ENCODE measurements at places on chromosomes 12 and 14.

- DNase-seq: no peak
Measured at GRCh38 chr14:37583358-37584210, 11.5 kb downstream of the FOXA1 start.

DNA sequence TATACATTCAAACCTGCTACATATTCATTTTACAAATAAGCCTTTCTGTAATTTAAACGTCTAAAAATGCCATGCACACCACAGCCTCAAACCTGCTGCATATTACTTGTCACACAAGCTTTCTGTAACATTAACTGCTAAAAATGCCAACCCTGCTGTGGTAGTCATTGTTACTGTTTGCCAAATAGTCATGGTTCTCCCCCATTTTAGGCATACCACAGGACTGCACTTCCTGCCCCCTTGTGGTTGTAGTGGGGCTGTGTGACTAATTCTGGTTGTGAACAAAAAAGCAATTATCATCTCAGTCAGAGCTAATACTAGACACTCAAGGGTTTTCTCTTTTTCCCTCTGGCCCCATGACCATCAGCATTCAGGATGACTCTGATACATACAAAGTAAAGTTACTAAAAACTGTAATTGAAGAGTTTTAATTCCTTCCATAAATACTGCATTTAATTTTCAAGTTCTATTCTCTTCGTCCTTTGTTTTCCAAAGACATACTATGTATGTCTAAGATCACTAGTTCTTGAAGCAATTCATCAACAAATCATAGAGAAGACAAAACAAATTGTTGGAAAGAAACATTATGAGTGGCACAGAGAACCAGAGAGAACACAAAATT, 5.7 kb upstream of the SLC35F4 start:
- no peak for DNase-seq

DNA sequence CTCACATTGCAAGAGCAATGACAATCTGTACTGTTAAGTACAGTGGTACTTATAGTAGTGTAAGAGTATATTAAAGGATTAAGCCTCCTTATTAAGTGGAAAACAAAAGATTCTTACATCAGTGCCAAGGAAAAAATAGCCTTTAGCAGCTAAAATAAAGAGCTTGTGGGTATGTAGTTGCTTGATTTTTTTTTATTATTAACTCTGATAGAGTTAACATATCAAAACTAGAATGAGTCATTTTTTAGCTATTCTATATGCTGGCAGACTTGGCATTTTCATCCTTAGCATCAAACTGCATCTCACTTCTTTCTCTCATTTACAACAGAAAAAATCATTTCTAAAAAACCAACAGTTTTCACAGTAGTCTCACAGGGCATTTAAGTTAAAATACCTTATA, 86.5 kb downstream of the ATP2B1 start:
- DNase-seq: no peak

DNA sequence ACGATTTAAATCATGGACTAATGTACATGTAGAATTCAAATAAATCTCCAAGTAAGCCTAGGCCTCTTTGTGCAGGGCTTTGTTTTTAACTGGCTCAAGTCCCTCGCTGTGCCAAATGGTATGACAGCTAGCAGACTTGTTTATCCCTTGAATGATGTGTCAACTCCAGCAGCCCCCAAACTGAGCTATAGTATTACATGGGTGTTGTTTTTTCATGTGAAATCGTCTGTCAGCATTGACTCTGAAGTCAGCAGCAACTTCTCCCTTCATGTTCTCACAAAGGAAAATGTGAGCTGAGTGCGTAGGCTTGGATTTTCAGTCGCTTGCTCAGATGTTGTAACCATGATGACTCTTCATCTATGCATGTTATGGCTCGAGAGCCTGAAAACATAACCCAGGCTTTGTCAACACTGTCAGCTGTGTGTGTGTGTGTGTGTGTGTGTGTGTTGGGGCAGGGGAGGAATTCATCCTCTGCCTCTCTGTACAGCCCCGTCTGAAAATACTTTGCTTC, 73.3 kb downstream of the PTHLH start:
- no peak for DNase-seq

GRCh38 chr14:103527408-103528145, 1.4 kb upstream of the TRMT61A start:
- no peak for DNase-seq

DNA sequence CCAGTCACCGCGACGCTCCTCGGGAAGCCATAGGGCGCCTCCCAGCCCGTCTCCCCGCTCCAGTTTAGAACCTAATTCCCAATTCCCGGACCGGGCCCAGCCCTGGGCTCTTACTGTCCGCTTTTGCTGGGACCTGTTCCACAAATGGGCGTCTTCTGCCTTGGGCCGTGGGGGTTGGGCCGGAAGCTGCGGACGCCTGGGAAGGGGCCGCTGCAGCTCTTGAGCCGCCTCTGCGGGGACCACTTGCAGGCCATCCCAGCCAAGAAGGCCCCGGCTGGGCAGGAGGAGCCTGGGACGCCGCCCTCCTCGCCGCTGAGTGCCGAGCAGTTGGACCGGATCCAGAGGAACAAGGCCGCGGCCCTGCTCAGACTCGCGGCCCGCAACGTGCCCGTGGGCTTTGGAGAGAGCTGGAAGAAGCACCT, 797 bp downstream of the UNG start:
- no peak for DNase-seq

GRCh38 chr12:31778687-31779086, 49.9 kb upstream of the AMN1 start:
- DNase-seq: no peak

DNA sequence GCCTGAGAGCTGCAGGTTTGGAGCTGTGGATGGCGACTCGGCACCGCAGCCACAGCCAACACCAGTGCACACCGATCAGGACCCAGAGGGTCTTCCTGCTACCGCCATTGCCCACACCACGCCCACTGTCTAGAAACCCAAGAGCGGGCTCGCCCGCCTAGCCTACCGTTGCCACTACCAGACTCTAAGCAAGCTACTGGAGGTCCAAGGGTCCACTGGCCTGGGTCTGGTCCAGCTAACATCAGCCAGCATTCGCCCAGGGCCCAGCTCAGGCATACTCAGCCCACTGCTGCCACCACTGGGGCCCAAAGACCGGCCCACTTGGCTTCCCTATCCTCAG, 30.5 kb upstream of the MON2 start:
- DNase-seq: no peak

- no peak for DNase-seq
Measured at GRCh38 chr12:50597200-50598195, 92.7 kb downstream of the DIP2B start.

- no peak for DNase-seq
Measured at GRCh38 chr14:31828946-31829868, 247.9 kb upstream of the ARHGAP5 start.

DNA sequence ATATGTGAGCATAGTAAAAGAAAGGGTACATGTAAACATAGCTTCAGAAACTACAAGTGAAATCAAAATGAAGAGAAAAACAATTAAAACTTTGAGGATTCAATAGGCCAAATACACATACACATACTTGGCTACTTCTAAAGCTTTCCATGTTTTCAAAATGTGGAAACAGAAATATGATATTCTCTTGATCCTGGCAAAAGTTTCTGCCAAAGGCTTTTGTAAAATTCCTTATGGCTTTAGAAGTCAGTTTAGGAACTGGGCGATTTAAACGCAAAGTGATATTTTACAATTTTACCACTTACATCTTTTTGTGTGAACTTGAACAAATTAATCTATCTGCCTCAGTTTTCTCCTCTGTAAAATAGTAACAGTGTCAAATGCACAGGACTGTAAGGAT, 756.4 kb downstream of the C12orf50 start:
- no peak for DNase-seq

- no peak for DNase-seq
Measured at GRCh38 chr14:91113829-91114078, at the start of gene DGLUCY. TSS of gene DGLUCY (plus strand) at chr14:91114073. CDS start at chr14:91160295, 46,222 bp downstream.

GRCh38 chr12:104177663-104178501, 37.7 kb upstream of the TXNRD1 start:
- peak; percentile 67 for DNase-seq

DNA sequence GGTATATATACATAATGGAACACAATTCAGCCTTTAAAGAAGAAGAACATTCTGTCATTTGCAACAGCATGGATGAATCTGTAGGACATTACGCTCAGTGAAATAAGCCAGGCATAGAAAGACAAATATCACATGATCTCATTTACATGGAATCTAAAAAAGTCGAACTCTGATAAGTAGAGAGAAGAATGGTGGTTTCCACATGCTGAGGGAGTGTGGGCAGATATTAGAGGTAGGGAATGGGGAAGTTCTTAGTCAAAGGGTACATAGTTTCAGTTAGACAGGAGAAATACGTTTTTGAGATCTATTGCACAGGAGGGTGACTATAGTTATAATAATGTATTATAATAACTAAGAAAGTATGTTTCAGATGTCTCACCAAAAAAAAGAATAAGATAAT, 71.4 kb downstream of the ADAMTS20 start:
- DNase-seq: no peak

- no peak for DNase-seq
Measured at GRCh38 chr12:112839386-112839972, 47.9 kb downstream of the RPH3A start.

DNA sequence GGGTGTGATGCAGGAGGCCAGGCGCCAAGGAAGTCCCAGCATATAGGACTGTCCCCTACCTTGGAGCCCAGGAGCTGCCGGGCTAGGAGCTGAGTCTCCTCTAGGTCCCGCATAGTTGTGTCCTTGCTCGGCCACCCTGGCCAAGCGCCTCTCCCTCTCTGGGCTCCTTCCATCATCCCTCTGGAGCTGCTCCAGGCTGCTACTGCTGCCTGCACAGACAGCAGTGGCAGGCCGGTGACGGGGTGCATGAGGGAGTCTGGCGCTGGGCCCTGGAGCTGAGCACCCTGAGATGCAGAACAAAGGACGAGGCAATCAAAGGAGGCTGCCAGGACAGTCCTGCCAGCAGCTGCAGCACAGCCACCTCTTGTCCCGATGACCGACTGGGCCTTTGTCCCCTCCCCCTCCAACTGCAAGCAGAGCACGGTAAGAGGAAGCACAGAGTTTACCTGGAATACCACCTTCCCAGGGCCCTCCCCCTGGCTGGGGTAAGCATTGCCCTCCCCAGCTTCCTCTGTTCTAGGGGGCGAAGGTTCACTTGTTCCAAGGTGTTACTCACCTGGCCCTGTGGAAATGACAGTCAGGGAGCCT, 10.4 kb downstream of the DTX1 start:
- no peak for DNase-seq

DNA sequence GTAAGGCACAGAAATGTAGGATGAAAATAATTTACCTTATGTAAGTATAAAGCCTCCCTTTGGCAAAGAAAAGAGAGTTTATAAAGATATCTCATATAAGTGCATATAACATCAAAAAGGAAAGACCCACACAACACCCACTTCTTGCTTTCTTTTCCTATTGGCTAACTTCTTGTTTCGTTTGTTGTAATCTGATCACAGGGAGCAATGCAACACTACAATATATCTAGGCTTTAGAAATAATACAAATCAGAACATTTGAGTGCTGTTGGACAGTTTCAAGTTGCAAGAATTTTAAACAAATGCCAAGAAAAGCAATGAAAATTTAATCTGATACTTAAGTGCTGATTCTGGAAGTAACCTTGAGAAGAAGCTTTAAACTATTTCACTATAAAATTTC, 1.3 kb downstream of the FGD6 start:
- no peak for DNase-seq

DNA sequence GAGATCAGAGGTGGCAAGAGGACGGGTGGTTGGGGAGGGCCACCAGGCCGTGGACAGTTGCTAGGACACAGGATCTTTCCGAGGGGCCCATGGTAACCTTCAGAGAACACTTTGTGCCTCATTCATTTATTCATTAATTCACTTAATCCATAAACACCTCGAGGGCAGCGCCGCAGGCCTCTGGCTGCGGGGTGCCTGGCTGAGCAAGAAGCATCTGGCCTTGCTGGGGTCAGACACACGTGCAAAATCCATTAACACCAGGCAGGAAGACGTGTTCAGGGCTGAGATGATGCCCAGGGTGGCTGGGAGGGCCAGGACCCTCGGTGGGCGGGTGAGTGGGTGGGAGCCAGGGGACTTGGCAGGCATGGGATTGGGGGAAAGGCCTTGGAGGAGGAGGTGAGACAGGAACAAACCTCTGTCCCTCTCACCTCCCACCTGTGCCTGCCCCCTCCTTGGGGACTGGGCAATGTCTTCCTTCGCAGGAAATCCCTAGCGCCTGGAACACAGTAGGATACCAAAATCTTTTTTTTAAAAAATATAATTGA, 6.6 kb upstream of the DLK1 start:
- no peak for DNase-seq

DNA sequence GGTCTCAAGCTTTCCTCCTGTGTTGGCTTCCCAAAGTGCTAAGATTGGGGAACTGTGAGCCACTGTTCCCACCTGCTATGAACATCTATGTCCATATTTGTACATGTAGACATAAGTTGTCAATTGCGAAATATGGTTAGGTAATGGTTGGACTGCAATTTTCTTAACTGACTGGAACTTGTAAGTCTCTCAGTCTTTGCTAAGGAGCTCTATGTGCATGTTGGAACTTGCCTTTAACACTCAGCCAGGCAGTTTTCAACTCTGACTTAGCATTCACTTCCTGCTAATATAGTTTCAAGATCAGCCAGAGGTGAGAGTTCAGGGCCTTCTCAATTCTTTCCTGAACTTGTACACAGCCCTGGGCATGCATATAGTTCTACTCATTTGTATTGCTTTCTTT, 44.5 kb upstream of the EEA1 start:
- peak; percentile 91 for DNase-seq

DNA sequence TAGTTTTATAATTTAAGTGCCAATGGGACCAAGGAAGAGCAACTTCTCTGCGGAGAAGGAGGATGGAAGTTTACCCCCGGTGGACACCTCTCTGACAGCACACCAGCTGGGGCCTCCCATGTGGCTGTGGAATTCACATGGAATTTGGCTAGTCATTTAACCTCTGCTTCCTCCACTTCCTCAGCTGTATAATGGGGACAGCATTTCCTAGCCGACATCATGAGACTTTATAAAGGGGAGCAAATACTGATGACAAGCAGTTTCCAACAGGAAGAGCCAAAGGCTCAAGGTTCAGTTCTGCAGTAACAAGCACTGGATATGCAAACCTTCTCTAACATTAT, 7.5 kb downstream of the DUSP6 start:
- no peak for DNase-seq

- DNase-seq: no peak
Measured at GRCh38 chr14:32940066-32940651, 1.5 kb downstream of the NPAS3 start.

- DNase-seq: no peak
Measured at GRCh38 chr14:65179918-65180724, 77.8 kb upstream of the MAX start.

- no peak for DNase-seq
Measured at GRCh38 chr12:52003591-52003990, 3.2 kb upstream of the TAMALIN start.
